Hippocampal formation (tissue), 2 donors: ENCODE measurements at places on chromosomes 13 and 19.

- DNase-seq, result no peak
Observed at GRCh38 chr19:52689843-52690368, 44.9 kb downstream of the ZNF611 start.

GRCh38 chr19:6108721-6109633 is 1.3 kb downstream of the RFX2 start:
- DNase-seq, result no peak

GRCh38 chr19:19039901-19040300 is 6.5 kb downstream of the ARMC6 start:
- no peak for DNase-seq

DNA sequence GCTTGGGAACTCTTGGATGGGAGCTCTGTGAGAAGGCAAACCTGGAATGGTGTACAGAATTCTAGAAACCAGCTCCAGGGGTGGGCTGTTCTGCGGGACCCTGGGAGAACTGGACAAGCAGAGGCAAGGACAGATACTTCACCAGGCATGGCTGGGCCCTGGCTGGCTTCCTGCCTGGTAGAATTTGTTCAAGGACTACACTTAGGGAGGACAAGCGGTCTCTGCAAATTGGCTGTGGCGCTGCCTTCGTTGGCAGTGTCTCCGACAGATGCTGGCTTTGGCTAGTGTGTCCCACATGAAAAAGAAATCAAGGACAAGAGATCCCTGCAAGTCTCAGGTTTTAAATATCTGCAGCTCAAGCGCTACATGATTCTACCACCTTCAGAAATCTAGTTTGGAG is 12.4 kb downstream of the CEBPG start:
- DNase-seq, result no peak

DNA sequence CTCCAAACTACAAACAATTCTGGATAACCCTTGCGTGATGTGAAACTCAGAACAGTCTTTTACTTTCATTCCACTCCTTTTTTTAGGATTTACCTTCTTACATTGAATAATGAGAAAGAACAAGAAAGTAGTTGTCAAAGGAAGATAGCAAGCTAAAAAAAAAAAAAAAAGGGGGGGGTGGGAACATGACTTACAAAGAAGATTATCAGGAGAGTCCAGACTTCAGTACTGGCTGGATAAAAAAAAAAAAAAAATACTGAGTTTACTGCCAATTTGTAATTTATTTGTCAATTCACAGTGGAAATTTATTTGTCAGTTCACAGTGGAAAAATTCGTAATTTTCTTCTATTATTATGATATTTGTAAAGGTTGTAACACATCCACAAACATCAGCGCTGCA is 792.4 kb upstream of the SLITRK5 start:
- no peak for DNase-seq

- DNase-seq, result no peak
Observed at GRCh38 chr13:38951525-38952313, 38.9 kb downstream of the STOML3 start.

- no peak for DNase-seq
Observed at GRCh38 chr13:34459856-34460255, 482.2 kb upstream of the NBEA start.

DNA sequence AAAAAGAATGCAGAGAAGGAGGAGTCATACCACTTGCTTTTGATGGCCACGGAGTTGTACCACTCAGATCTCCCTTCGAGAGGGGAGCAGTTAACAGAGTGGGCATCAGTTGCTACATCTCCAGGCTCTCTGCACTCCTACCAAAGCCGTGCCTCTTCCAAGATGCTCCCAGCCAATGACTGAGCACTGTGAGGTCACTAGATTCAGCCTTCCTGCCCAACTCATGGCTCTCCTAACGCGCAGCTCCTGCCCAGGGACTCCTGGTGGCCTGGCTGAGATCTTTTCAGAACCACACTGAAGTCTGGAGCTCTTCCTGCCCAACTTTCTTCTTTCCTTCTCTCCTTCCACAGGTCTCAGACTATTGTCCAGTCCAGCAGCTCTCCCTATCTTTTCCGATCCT is 66.7 kb downstream of the LHFPL6 start:
- DNase-seq, result no peak

DNA sequence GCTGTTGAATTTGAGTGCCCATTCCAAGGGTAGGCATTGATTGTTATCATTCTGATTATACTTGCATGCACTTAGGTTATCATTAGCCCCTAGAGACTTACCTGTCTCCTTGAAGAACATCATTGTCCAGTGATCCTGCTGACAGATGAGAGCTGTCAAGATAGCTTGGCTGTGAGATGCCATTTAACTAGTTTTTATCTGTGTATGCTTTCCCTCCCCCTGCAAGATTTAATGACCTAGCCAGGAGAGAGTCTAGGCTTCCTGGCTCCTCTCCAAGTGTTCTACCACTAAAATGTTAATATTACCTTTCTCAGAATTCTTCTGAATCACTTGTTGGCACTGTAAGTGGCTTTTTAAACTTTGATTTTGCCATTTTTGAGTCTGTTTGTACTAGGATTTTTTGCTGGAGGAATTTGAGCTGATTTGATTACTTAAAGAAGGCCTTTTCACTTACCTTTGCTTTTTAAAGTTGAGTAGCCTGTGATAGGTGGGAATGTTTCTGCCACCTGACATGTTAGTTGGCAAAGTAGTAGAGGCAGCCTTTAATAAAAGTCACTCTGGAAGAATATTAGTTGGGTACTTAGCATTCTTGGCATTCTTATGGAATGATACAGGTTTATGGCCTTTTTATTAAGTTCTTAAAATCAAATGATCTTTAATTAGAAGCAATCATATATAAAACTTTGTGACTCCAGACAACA is 41.1 kb downstream of the ARHGAP35 start:
- DNase-seq, result no peak

GRCh38 chr13:94073007-94073744 is 406.3 kb downstream of the DCT start:
- no peak for DNase-seq

GRCh38 chr13:42611086-42611779 is 37.3 kb downstream of the TNFSF11 start:
- no peak for DNase-seq

DNA sequence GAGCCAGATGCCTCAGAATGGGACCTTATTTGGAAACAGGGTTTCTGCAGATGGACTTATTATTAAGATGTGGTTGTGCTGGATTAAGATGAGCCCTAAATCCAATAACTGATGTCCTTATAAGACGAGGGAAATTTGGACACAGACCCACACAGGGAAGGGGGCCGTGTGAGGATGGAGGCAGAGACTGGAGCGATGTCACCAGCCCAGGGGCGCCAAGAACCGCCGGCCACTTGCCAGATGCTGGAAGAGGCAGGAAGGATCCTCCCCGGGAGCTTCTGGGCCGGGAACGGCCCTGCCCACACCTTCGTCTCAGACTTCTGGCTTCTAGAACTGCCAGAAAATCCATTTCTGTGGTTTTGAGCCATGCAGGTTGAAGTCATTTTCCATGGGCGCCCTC is 26.6 kb downstream of the GNG7 start:
- no peak for DNase-seq

DNA sequence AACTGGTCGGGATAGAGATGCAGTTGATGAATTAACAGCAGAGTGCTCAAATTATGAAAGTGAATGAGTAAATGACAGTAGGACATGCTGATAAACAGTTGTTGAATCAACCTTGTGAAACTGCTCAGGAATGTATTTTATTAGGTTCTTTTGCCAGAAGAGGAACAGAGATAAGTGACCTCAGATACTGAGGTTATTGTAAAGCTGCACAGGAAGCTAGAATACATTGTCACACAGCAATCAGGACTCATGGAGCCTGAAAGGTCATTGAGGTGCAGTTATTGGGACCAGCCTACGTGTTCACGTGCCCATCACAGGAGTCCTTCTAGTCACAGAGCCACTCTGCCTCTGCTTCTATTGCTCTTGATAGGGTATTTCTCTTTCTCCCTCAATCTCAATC is 47.5 kb upstream of the MED4 start:
- no peak for DNase-seq

DNA sequence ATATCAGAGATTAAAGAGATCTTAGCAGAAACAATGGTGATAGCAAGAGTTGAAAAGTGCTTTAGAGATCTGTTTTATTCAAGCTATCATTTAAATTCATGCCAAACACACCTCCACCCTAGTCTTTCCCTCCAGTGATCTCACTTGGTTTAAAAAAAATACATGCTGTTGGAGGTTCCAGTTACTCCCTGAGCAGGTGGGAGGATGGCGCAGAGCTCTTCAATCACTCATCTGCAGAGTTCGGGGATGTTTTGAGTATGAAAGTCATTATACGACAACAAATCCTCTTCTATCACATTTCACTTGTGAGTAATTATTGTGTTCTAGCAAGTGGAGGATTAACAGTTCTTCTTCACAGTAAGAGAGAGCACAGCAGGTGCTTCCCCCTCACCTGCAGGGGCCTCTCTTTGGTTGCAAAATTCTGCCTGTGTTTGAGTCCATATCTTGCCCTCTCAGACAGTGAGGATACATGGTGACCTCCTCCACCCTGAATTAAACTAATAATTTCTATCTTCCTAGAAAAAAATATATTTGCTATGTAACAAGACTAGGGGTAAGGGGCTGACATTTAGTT is 376.7 kb downstream of the LIG4 start:
- DNase-seq, result no peak

- DNase-seq, result no peak
Observed at GRCh38 chr13:109989155-109989554, 202.8 kb upstream of the IRS2 start.

DNA sequence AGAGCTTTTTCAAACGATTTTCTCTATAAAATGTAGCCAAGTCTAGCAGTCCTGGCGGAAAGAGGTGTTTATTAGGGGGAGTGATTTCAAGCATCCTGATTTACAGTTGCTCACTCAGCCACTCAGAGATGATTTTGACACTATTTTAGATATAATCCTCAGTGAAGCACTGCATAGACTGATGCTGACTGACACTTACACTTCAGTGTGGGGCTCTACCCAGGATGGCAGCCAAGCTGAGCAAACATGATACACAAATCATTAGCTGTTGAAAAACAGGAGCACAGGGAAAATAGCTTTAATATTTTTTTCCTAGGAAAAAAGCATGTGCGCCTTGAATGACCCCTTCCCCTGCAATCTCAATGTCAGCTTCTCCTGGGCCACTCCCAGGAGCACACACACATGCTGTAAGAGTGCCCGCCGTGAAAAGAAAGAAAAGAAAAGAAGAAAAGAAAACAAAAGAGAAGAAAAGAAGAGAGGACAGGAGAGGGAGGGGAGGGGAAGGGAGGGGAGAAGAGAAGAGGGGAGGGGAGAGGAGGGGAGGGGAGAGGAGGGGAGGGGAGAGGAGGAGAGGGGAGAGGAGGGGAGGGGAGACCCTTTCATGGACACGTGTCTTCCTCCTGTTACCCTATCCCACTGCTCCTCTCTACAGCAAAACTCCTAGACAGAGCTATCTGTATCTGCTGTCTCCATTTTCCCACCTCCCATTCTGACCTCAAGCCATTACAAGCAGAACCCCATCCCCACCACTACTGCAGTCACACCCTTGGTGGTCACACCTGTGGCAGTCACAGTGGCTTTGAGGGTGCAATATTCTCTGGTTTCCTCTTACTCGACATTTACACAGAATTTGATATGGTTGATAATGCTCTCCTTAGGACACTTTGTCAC is 36.4 kb downstream of the RCBTB2 start:
- DNase-seq, result no peak

DNA sequence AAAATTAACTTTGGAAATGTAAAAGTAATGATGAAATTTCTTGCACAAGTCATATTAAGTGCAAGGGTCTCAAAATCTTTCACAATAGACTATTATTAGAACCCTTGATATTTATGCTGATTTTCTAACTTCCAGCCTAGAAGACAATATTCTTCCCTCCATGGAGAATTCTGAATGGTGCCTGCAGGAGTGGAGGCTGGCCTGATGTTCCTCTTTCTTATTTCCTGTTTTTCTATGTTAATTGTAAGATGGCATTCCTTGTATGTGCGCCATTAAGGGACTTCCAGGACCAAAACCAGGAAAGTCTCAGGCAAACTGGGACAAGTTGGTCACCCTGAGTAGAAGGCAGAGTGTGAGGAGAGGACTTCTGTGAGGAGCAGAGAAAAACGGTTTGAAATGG is 294.9 kb downstream of the DLEU7 start:
- DNase-seq, result no peak

GRCh38 chr19:4705413-4706131 is 18.1 kb downstream of the DPP9 start:
- no peak for DNase-seq

GRCh38 chr13:108850691-108851090 is 221.3 kb downstream of the MYO16 start:
- DNase-seq, result peak; percentile 15
